ENCODE measurements at places on chromosomes 1 and 21.
A peak's percentile ranks its signal among the peaks of the same experiment; 100 is the strongest.

DNA sequence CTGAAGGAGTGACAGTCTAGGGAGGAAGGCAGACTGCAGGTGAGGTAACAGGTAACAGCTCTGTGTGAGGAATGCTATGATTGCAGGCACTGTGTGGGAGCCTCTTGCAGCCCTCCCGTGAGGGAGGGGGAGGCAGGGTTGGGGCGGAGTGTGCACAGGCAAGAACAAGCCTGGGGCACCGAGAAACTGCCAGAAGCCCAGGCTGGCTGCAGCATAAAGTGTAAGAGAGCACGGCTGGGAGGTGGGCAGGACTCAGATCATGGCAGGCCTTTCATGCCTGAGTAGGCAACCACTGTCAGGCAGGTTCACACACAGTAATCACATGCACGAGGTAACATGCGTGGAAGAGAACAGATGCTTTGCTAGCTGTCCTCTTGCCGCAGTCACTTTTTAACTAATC is 11.3 kb upstream of the RHEX start:
- no peaks in the 10 kb centered on the region for H3K36me3 ChIP-seq
- H3K4me1 ChIP-seq = no peaks in the 10 kb centered on the region
- no peak overlapping the region for H3K4me3 ChIP-seq
- no peaks in the 10 kb centered on the region for H3K27me3 ChIP-seq
- H3K27ac ChIP-seq = no peak overlapping the region
- DNase-seq = no peak

GRCh38 chr1:213324859-213325258 is 273.8 kb downstream of the RPS6KC1 start:
- H3K27ac ChIP-seq = no peak overlapping the region
- no peak for DNase-seq
- no peaks in the 10 kb centered on the region for H3K27me3 ChIP-seq

DNA sequence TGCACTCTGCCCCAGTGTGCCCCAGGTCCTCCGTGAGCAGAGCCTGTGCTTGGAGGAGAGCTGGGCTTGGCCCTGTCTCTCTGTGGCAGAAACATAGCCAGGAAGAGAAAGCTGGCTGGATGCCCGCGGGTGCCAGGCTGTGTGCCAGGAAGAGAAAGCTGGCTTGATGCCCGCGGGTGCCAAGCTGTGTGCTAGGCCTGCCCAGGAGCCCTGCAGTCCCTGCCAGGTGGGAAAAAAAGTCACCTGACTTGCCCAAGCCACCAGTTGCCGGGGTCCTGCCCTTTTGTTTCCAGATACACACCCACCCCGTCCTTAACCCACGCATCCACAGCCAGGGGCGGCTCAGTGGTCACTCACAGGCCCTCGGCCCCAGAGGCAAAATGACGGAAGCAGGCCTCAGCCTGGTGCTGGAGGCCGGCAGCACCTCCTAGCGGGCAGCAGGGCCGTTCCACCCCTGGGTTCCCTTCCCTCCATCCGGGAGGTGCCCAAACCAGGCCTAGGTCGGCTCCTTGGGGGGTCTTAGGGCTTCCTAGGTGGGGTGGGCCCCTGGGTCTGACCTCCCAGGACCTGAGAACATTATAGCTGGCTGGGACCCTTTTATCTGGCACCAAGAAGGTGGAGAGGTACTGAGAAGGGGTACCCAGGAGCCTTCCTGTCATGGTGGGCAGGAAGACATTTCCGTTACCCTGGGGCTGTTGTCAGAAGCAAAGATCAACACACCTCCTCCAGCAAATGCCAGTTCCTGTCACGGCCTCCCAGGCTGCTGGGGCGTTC is 9.1 kb downstream of the ITGB2 start:
- H3K4me1 ChIP-seq = peaks cover 29% of the 10 kb centered on the region
- no peak for DNase-seq
- H3K36me3 ChIP-seq = no peaks in the 10 kb centered on the region
- H3K27me3 ChIP-seq = no peaks in the 10 kb centered on the region
- no peak overlapping the region for H3K27ac ChIP-seq

DNA sequence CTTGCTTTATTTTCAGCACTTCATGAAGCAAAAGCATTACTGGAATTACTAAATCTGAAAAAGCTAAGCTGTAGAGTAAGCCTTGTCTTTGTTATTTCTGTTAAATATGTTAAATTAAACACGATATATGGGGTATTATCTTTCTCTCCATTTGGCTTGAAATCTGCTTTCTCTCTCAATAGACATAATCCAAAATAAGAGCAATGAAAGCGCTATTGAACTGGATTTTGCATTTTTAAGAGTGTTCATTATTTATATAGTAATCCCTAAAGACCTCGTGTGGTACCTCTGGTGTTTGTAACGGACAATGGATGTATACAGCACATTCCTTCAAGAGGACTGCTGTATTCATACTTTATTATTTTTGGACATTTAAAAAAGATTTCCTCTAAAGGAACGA is 91.5 kb upstream of the KCNE2 start:
- H3K4me1 ChIP-seq = peaks cover 8% of the 10 kb centered on the region
- no peaks in the 10 kb centered on the region for H3K27me3 ChIP-seq
- H3K27ac ChIP-seq = no peak overlapping the region
- H3K4me3 ChIP-seq = no peak overlapping the region
- no peaks in the 10 kb centered on the region for H3K36me3 ChIP-seq

DNA sequence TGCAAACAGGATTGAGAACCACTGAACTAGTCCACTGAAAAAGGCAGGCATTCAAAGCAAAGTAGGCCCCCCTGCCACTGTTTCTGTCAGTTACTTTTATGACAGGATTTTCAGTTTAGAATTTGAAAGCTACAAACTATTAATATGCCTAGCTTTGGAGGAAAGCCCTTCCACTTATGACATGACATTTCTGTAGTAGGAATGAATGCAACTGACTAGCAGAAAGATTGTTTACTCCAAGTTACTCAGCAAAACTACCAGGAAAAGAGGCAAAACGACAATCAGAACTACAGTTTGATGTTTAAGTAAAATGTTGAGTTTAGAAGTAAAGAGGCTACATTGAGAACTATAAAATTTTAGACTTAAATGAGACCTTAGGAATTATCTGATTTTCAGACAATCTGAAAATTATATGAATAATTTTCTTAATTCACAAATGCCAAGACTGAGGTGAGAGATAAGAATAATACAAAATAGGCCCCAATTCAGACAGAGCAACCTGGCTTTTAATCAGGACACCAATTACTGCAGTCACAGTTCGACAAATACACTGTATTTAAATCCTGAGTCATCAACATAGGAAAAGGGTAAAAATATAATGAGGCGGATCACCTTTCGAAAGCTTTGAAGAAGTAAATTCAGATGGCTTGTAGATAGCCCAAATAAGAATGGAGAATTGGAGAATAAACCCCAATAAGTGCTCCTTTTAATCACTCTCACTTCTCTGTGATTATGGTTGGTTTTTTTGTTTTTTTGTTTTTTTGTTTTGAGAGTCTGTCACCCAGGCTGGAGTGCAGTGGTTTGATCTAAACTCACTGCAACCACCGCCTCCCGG is 2.2 kb downstream of the PRKAB2 start:
- DNase-seq = no peak
- H3K36me3 ChIP-seq = peaks cover 7% of the 10 kb centered on the region
- peaks cover 13% of the 10 kb centered on the region for H3K4me1 ChIP-seq
- no peak overlapping the region for H3K27ac ChIP-seq

GRCh38 chr21:35581640-35582039 is 478.7 kb downstream of the SETD4 start:
- H3K4me3 ChIP-seq = no peak overlapping the region
- H3K27me3 ChIP-seq = no peaks in the 10 kb centered on the region
- DNase-seq = no peak
- H3K27ac ChIP-seq = no peak overlapping the region

DNA sequence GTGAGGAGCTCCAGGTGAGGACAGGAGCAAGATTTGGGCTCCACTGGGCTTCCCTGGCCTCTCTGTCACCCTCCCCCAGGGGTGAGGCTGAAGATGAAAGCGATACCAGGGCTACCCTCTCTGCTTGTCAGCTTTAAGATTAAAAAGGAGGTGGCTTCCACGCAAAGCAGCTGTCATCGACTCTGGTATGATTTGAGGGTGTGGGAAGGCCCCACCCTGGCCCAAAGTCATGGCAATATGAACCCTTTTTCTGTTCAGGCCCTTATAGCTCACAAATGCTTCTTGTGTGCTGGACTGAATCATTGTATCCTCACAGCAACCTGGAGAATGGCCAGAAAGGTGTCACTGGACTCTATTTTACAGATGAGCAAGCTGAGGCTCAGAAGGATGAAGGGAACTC is 41.6 kb downstream of the NUAK2 start:
- no peak overlapping the region for H3K4me3 ChIP-seq
- H3K27ac ChIP-seq = no peak overlapping the region
- H3K36me3 ChIP-seq = no peaks in the 10 kb centered on the region
- no peak for DNase-seq

DNA sequence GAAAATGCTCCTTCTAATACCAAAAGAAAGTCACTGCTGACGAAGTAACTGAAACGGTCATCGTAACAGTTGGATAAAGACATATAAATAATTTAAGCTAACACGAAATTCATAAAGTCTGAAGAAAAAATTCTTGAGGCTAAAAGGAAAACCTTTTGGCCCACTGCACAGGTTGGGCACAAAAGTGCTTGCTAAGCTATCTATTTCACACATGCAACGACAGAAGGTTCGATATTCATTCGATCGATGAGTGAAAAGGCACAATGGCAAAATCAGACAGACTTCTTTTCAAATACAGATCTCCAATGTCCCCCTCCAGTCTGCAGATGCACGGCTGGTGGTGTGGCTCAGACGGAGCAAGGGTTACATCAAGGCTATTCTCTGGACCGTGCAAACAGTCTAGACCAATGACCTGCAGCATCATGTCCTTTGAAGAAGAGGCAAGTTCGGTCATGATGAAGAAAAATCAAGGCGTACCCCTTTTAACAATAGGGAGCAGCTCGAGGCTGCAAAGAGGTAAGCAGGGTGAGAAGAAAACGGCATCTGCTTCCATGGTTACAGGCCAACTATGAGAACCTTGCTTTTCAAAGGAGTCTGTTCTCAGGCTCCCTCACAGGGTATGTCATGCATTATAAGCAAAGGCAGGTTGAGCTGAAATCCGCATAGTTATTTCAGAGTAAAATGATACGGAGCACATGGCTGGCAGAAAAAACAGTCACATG is 579.6 kb downstream of the USP25 start:
- no peaks in the 10 kb centered on the region for H3K4me1 ChIP-seq
- no peaks in the 10 kb centered on the region for H3K27me3 ChIP-seq
- H3K36me3 ChIP-seq = no peaks in the 10 kb centered on the region
- no peak overlapping the region for H3K4me3 ChIP-seq

GRCh38 chr1:94309216-94309615 is 71.8 kb upstream of the ARHGAP29 start:
- peaks cover 47% of the 10 kb centered on the region for H3K4me1 ChIP-seq
- no peak for DNase-seq

GRCh38 chr1:66426239-66426853 is 107.6 kb upstream of the SGIP1 start:
- no peak overlapping the region for H3K27ac ChIP-seq
- no peaks in the 10 kb centered on the region for H3K27me3 ChIP-seq
- no peaks in the 10 kb centered on the region for H3K36me3 ChIP-seq
- no peak for DNase-seq

DNA sequence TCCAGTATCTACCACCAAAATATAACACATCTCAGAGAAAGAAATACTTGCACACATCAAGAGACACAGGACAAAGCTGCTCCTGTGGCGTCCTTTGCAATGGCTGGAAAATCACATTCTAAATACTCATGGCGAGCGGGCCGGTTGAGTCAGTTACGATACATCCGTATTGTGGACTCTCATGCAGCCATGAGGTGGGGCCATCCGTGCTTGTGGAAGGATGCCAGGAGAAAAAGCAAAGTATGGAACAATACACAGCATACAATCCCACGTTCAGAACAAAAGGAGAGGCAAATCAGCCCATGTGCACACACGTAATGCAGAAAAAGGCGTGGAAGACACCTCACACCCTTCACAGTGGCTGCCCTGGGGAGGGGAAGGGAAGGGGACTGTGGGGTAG is 13.1 kb downstream of the ATP13A2 start:
- no peak for DNase-seq
- no peaks in the 10 kb centered on the region for H3K27me3 ChIP-seq
- H3K4me1 ChIP-seq = no peaks in the 10 kb centered on the region
- no peak overlapping the region for H3K4me3 ChIP-seq

DNA sequence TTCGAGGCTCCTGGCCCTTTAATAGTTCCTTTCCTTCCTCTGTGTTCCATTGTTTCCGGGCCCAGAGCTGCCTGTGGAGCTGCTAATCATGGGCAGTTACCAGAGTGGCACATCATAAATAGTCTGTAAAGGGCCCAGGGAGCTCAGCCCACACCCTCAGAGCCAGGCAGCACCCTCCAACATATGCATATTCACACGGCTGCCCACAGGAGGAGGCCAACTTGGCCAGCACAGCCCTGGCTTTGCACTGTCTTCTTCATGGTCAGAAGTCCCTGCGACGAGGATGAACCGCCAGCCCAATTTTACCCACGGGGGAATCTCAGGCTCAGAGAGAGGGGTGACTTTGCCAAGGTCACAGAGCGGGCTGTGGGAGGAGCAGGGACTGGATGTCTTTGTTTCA is 172.5 kb downstream of the TRABD2B start:
- H3K4me3 ChIP-seq = no peak overlapping the region
- H3K4me1 ChIP-seq = peaks cover 15% of the 10 kb centered on the region
- DNase-seq = no peak
- no peak overlapping the region for H3K27ac ChIP-seq
- no peaks in the 10 kb centered on the region for H3K27me3 ChIP-seq
- no peaks in the 10 kb centered on the region for H3K36me3 ChIP-seq

- no peaks in the 10 kb centered on the region for H3K36me3 ChIP-seq
- H3K27me3 ChIP-seq = no peaks in the 10 kb centered on the region
- H3K4me1 ChIP-seq = no peaks in the 10 kb centered on the region
- no peak overlapping the region for H3K4me3 ChIP-seq
Observed at GRCh38 chr1:5686925-5687706, 305.1 kb downstream of the NPHP4 start.

DNA sequence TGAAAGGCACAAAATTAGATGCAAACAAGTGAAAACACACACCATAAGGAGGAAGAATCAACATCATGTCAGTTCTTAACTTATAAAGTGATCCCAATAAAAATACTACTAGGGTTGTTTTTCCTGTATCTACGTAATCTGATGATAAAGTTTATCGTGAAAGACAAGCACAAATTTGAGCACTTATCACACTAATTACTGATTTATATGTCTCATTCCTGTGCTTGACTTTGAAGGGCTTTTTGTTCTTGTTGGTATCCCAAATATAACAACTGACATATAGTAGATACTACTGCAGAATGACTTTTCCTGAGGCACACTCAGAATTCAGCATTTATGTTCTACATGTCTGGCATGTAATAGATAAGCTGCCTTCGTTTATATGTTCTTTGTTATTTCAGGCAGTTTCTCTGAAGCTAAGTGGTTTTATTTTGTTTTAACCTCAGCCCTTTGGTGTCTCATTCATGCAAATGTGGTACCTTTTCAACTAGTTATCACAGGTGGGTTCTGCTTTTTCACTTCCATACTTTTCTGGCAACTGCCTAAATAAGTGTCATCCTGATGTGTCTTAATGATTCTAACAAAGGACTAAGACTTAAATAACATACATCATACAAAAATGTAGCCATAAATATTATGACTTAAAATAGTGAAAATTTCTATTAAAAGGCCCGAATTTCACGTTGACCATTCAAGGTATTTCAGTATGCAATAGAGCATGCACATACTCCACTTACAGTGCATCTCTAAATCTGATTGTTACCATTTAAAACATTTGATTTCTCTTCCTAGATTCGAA is 73.2 kb downstream of the LRRC8C start:
- no peaks in the 10 kb centered on the region for H3K36me3 ChIP-seq
- H3K27ac ChIP-seq = no peak overlapping the region
- no peak for DNase-seq
- no peaks in the 10 kb centered on the region for H3K4me1 ChIP-seq

- H3K36me3 ChIP-seq = peaks cover 15% of the 10 kb centered on the region
- peak overlapping the region; percentile 97 for H3K4me3 ChIP-seq
- peaks cover 16% of the 10 kb centered on the region for H3K4me1 ChIP-seq
- peak; percentile 77 for DNase-seq
- H3K27me3 ChIP-seq = no peaks in the 10 kb centered on the region
Observed at GRCh38 chr1:67686267-67687197, 1.5 kb downstream of the GADD45A start.
